ENCODE measurements at places on chromosomes 6 and 20.

GRCh38 chr6:122702841-122703240 is 76.7 kb upstream of the FABP7 start:
- no peak for DNase-seq

DNA sequence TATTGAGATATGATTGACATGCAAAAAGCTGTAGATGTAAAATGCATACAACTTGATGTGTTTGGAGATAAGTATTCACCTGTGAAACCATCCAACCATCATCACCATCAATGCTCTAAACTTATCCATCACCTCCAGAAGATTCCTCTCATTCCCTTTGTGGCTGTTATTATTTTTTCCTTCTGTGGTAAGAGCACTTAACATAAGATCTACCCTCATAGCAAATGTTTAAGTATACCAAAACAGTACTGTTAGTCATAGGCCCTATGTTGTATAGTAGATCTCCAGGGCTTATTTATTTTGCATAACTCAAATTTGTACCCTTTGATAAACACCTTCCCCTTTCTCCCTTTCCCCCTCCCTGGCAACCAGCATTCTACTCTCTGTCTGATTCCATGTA is 31.2 kb upstream of the CCN6 start:
- DNase-seq: no peak

- DNase-seq: no peak
Measured at GRCh38 chr6:1176567-1176966, 135.3 kb upstream of the FOXQ1 start.

DNA sequence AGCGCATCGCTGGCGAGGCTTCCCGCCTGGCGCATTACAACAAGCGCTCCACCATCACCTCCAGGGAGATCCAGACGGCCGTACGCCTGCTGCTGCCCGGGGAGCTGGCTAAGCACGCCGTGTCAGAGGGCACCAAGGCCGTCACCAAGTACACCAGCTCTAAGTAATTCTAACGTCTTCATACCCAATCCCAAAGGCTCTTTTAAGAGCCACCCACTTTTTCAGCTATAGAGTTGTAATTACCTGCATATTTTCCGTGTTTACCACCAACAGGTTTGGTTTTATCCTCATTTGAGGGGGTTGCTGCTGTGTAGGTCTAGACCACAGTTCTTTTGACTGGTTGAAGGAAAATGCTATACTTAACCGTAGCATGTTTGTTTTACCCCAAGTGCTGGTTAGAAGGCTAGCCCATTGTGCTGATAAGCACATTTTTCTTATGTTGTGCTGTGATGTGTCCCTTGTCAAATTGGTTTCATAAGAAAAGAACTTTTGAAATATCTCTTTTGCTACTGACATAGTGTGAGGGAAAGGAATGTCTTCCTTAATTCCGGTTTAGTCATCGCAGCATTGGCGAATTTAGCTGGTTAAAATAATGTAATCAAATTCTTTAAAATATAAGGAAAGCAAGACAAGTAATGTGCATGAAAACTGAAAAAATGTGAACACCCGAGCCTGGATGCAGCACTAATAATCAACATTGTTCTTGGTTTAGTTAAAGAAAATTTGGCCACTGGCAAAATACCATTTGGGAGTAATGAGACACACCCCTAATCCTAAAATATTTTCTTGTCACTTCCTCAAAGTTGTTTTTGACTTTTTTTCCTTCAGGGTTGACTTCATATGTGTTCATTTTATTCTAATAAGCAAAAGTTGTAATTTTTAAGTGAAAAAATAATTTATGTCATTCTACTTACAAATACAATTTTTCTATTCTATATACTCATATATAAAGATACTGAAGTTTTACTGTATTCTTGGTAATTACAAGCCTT is 112.8 kb downstream of the HFE start:
- no peak for DNase-seq

DNA sequence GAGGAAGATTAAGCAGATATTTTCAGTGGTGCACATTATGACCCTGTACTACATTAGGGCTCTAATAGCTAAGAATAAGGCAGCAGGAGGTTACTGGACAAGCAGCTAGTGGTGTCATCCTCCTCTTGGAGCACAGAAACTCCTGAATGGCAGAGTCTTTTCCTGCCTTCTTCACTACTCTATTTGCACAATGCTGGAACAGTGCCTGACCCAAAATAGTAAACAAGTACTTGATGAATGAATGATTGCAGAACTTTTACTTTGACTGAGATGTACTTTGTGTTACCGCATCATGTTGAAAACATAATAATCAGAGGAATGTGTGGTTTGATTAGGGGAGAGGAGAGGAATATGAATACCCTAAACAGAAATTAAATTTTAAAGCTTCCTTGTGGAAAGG is 30.0 kb upstream of the UST start:
- DNase-seq: no peak

DNA sequence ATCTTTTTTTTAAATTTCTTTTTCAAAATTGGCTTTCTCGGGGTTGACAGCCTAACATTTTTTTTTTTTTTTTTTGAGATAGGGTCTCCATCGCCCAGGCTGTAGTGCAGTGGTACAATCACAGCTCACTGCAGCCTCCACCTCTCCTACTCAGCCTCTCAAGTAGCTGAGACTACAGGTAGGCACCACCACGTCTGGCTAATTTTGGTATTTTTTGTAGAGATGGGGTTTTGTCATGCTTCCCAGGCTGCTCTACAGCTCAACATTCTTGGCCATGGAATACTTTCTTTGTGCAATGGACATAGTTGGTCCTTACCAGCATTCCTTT is 6.4 kb upstream of the CTNNBL1 start:
- no peak for DNase-seq

GRCh38 chr6:67606906-67607828 is 1027.9 kb upstream of the ADGRB3 start:
- DNase-seq: no peak

- no peak for DNase-seq
Measured at GRCh38 chr6:38603966-38604365, 35.8 kb downstream of the BTBD9 start.

- DNase-seq: no peak
Measured at GRCh38 chr20:20212675-20213096, 155.2 kb upstream of the INSM1 start.

DNA sequence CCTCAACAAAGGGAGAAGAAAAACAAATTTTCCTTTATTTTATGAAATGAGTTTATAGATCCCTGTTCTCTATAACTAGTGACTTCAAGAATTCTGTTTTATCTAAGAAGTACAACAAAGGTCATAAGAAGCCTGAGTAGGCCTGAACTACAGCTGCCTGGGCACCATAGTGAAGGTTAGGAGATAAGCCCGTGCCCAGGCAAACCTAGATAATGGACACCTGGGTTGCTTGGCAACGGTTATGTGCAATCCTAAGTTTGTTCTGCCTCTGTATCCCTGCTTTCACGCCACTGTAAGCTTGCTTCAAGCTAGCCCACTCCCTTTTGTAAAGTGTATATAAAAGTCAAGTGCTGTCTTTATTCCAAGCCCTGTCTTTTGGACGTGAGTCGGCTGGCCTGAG is 23.2 kb downstream of the SCGN start:
- no peak for DNase-seq

DNA sequence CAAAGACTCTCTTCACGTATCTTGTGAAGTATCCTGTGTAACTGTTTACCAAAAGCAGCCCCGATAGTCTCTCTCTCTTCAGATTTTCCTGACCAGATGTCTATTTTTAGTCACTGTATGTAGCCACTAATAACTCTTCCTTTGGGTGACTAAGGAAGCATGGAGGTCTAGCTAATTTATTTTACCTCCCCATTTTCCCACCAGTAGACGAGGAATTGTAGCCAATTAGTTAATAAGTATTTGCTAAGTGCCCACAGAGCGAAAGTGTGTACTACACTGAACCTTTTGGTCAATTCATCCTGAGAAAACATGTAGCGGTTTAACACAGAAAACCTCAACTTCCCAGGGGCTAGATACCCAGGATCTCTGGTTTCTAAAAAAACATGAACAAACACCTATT is 180.6 kb downstream of the TBX18 start:
- no peak for DNase-seq

DNA sequence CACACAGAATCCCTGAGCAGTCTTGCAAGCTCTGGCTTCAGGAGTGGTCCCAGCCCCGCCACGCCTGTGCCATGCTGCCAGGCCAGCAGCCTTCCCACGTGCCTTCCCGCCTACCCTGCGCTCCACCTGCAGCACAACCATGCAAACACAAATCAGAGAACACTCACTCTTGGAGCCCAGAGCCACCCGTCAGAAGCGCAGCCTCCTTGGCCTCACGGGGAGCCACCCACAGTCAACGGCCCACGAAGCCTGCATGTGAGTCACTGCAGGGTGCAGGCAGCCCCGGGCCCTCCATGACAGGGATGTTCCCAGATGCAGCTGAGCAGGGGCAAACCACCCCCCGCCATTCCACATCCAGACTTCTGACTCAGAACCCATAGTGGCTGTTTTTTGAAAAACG is 217.0 kb downstream of the DLL1 start:
- DNase-seq: no peak

DNA sequence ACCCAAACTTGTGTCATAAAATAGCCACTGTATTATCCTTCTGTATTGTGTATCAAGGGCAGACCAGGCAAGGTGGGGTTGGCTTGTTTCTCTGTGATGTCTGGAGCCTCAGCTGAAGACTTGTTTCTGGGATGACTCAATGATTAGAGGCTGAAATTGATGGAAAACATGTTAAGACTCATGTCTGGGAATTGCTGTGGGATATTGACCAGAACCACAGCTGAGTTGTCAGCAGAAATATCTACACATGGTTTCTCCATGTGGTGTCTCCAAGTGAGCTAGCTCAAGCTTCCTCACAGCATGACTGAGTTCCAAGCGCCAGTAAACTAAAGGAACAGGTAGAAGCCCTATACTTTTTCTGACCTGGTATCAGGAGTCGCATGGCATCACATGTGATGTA is 128.5 kb upstream of the SYNDIG1 start:
- DNase-seq: no peak

- no peak for DNase-seq
Measured at GRCh38 chr6:24052590-24052961, 73.4 kb upstream of the NRSN1 start.

DNA sequence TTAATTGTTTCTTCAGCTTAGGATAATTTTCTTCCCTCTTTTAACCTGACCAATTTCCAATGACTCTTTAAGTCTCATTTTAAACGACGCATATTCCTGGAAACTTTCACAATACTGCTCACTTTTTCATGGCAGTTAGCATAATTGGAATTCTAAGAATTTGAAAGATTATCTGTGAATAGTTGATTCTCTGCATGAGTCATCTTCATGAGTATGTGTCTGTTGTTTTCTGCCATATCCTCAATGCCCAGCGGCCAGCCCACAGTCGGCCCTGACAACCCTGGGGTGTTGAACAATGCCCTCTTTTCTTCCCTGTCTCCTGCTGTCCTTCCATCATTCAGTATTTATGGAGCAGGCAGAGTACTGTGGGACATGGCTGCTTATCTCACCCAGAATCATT is 554.2 kb downstream of the CDH26 start:
- DNase-seq: no peak

DNA sequence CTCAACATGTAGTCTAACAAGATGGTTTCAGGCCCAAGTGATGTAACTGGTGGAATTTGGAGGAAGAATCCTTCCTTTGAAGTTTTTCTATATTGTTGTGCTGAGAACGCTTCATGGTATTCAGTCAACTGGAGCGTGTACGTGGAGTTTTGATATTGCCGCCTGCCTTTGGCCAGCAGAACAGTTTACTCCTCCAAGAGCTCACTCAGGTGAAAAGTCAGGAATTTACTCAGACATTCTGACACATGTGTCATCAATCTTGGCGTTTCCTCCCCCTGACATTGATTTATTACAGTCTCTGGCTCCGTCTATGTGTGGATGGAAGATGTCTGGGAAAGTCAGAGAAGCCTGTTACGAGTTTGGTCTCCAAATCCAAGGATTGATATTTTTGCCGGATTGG is 19.0 kb upstream of the TGM2 start:
- no peak for DNase-seq

Data from activated CD4-positive, CD25-positive, alpha-beta regulatory T cell treated with anti-CD3 and anti-CD28 coated beads, Interleukin-2, amount 50 U/mL, for 16 hours (primary cell).